Femur (tissue), 1 donor: ENCODE measurements at places on chromosomes 16 and 17.

DNA sequence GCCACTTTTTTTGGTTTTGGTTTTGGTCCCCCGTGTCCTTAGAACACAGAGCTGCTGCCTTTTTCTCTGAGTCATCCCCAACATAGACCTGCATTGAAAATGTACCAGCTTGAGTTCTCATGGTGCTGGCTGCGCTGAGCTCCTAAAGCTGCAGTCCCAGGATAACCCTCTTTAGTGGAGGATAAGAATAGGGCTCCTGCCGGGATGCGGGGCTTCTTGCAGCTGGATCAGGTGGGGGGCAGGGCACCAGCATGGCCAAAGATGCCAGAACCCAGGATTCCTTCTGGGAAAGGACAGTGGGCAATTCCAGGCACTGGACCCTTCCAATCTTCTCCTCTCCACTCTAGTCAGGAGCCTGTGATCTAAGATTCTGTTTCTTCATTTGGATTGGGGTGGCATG lies 8.3 kb upstream of the CLUH start:
- DNase-seq, result no peak

DNA sequence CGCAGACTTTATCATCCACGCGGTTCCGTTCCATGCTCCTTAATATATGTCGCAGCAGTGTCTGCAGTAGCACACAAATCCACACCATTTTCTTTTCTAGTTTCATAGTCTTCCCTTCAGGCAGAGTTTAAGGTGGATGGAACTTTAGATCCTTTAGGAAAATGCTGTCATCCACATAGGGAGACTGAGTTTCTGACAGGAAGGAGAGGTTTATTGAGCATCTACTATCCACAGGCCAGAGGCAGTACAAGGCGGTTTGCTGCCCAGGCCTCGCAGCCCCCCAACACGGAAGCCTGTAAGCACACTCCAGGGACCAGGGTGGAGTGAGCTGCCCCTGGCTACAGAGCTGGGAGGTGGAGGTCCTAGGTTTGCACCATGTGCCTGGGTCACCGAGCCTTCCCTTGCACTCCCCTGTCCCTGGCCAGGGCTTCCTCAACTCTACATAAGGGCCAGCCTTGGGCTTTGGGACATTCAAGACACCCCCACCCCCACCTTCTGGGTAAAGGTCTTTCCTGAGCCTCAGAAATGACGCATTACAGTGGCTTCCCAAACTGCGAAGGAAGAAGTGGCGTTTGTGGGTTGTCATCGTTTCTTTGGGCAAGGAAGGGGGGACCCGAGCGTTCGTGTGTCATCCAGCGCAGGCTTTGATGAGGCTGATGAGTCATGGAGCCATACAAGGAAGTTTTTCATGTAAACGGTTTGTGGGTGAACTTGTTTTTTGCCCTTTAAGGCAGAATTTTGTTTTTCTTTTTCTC lies 146.5 kb upstream of the PLCG2 start:
- DNase-seq, result peak; percentile 53

GRCh38 chr16:2468725-2469398 lies 2.2 kb upstream of the NTN3 start:
- DNase-seq, result peak; percentile 67

DNA sequence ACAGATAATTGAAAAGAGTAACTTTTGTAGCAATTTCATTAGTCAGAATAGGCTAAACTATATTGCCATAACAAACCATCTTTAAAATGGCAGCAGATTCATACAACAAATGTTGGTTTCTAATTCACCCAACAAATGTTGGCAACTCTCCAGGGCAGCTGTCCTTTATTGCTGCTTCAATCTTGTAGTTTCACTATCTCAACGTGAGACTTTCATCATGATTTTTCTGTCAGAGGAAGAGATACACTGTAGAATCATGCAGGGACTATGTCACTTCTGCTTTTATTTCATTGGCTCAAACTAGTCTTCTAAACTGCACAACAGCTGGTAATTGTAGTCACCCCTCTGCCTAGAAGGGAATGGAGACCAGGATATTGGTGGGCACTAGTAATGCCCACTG lies 174.2 kb downstream of the TANC2 start:
- DNase-seq, result peak; percentile 48

GRCh38 chr16:86015606-86016005 lies 116.6 kb downstream of the IRF8 start:
- DNase-seq, result no peak

DNA sequence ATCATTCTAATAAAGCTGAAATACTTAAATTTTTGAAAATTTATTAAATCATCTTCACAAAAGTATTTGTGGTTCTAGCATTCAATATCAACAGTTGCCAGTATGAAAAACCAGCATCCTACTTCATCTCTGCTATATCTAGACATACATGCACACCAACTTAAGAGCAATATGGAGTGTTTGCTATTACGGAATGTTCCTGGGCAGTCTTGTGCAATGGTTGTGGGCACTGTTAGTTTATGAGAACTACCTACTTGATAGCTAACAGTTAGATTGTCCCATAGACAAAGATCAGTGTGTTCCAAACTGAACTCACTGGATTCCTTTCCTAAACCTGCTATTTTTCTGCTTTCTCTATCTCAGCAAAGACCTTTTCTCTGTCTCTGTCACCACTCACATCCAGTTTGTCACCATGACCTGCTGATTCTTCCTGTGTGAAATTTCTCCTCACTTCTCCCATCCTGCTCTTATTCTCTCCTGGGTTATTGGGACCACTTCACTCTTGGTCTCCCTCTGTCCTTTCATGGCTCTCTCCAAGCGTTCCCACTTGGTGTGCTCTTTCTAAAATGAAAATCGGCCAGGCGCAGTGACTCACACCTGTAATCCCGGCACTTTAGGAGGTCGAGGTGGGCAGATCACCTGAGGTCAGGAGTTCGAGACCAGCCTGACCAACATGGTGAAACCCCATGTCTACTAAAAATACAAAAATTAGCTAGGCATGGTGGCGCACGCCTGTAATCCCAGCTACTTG lies 27.7 kb downstream of the CNTROB start:
- no peak for DNase-seq

DNA sequence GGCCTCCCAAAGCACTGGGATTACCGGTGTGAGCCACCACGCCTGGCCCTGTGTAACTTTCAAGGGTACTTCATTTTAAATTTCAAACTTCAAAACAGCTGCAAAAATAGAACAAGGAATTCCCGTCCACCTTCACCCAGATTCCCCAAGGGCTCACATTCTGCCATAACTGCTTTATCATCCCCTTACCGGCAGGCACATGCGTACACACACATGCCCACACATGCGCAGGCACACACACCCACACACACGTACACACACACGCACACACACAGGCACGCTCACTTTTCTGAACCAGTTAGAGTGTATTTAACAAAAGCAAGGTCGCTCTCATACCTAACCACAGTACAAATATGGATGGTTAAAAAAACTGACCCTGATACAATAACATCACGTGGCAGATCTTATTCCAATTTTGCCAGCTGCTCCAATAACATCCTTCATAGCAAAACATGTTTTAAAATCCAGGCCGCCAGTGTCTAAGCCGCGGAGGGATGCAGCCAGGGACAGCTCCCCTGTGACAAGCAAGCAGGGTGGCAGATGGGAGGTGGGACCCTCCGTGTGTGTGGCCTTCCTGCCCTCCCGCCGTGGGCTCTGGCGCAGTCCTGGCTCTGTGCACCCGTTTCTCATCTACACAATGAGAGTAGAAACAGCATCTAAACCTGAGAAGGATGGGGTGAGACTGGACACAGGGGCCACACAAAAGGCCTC lies 23.1 kb downstream of the PDIA2 start:
- DNase-seq, result no peak

DNA sequence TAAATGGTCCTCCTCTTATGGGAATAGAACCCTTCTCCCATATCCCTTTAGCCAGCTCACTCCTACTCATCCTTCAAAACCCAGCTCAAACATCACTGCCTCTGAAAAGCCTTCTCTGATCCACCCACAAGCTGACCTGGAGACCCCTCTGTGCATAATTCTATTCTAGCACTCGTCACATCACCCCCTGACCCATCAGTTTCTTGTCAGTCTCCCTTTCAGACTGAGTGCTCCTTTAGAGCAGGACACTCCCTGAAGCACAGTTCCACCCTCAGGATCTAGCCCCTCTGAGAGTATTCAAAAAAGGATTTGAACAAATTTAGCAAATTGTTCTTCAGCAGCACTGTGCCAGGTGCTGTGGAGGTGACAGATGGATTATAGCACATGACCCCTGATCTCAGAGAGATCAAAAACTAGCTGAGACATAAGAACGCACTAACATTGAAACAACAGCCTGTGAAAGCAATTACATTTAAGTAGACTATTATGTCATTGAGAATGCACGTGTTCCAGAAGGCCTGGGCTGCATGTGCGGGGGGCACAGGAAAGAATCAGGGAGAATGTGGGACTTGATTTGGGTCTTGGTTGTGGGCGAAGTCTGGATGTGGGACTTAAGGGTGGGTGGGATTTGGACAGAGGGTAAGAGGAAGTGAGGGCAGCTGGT lies 43.5 kb downstream of the MRPS23 start:
- DNase-seq, result no peak

DNA sequence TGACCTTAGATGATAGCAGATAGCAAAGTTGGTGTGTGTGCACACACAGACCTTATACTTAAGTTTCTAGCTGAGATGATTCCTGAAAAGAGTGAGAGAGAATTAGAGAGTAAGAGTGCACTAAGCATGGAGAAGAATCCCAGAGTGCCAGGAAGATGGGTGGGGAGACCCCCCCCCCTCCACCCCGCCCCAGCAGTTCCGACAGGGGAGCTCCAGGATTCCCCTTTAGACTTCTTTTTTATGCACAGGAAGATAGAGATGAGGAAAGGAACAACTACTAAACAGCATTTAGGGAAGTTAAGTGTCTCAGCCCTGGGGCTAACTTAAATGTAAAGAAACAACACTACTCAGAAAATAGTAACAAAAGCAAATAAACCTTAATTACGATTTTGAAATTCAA lies 878.0 kb upstream of the GOT2 start:
- no peak for DNase-seq

- no peak for DNase-seq
Observed at GRCh38 chr16:69744363-69745231, 10.1 kb downstream of the NOB1 start.

GRCh38 chr17:69810326-69810965 lies 264.6 kb upstream of the KCNJ16 start:
- DNase-seq, result no peak

DNA sequence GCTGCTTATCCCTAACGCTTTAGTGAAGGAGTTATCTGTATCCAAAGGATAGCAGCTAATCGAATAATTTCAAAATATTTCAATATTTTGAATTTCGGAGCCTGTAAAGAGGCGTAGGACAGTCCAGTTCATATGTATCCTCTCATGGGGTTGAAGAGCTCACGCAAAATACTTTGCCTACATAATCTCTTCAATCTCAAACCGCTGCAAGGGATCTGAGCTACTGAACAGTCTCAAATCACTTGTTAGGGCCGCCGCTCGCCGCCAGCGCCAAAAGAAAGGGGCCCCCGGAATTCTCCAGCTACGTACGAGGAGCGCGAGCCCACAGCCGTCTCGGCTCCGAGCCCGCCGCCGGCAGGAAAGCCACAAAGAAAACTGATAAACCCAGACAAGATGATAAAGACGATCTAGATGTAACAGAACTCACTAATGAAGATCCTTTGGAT lies 601 bp upstream of the RFWD3 start:
- DNase-seq, result peak; percentile 54

GRCh38 chr16:67158637-67159600 lies 790 bp downstream of the TRADD start:
- no peak for DNase-seq

- DNase-seq, result no peak
Observed at GRCh38 chr16:5845046-5845445, 747.5 kb upstream of the EEF2KMT start.
